ENCODE measurements at places on chromosomes 13 and 19.

GRCh38 chr19:1568320-1569019 lies at the start of gene MEX3D:
Gene MEX3D, minus strand, starts transcription at chr19:1568325. Its CDS starts 267 bp downstream, at chr19:1568058.
- H3K4me1 ChIP-seq, result peaks cover 13% of the 10 kb centered on the region
- H3K4me3 ChIP-seq, result peak within 1 kb of the TSS; percentile 32
- no peak within 1 kb of the TSS for H3K27ac ChIP-seq

- H3K4me1 ChIP-seq, result no peaks in the 10 kb centered on the region
- no peaks in the 10 kb centered on the region for H3K27me3 ChIP-seq
- H3K36me3 ChIP-seq, result peaks cover 8% of the 10 kb centered on the region
- H3K27ac ChIP-seq, result no peak overlapping the region
Observed at GRCh38 chr13:51723529-51723928, 80.4 kb downstream of the DHRS12 start.

GRCh38 chr19:47614021-47614295 lies 5.0 kb downstream of the BICRA start:
- H3K4me1 ChIP-seq, result peaks cover 61% of the 10 kb centered on the region
- H3K4me3 ChIP-seq, result no peak overlapping the region
- no peaks in the 10 kb centered on the region for H3K27me3 ChIP-seq
- peaks cover 25% of the 10 kb centered on the region for H3K36me3 ChIP-seq
- no peak for DNase-seq

- no peak overlapping the region for H3K4me3 ChIP-seq
- no peak for DNase-seq
- H3K27me3 ChIP-seq, result no peaks in the 10 kb centered on the region
- no peak overlapping the region for H3K27ac ChIP-seq
Observed at GRCh38 chr13:52686376-52686775, 33.7 kb downstream of the SUGT1 start.

DNA sequence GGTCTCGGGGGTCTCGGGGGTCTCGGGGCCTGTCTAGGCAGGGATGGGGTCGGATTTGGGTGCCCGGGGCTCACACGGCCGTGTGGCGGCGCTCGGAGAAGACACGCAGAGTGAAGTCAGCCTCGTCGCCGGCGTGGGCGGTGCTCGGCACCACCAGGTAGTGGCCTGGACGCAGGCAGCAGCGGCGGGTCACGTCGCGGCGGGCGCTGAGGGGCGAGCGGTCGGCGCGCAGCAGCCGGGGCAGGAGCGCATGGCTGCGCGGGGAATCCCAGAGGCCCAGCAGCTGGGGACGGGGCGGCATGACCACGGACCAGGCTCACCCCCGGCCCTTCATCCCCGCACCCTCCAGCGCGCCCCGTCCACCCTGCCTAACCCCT lies 8.2 kb downstream of the CAPN12 start:
- peak overlapping the region; percentile 41 for H3K4me3 ChIP-seq
- no peak overlapping the region for H3K27ac ChIP-seq
- H3K36me3 ChIP-seq, result peaks cover under 1% of the 10 kb centered on the region
- peaks cover 65% of the 10 kb centered on the region for H3K4me1 ChIP-seq
- no peaks in the 10 kb centered on the region for H3K27me3 ChIP-seq

DNA sequence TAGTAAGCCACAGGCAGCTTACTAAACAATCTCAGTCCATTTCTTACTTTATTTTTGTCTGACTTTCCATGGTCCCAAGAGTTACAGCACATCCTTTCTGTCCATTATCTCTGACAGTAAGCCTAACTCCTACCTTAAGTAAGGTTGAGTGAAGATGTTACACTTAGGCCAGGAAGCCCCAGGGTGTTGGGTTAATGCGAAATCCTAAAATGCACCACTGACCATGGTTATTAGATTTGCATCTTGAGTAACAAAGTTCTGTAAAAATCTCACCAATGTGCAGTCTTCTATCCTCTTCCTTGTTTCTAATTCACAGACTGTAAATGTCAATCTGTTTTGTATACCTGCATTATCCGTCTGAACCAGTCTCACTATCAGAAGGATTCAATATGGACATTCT lies 462.5 kb downstream of the FGF14 start:
- no peaks in the 10 kb centered on the region for H3K27me3 ChIP-seq
- no peak overlapping the region for H3K27ac ChIP-seq
- DNase-seq, result no peak
- no peaks in the 10 kb centered on the region for H3K36me3 ChIP-seq

DNA sequence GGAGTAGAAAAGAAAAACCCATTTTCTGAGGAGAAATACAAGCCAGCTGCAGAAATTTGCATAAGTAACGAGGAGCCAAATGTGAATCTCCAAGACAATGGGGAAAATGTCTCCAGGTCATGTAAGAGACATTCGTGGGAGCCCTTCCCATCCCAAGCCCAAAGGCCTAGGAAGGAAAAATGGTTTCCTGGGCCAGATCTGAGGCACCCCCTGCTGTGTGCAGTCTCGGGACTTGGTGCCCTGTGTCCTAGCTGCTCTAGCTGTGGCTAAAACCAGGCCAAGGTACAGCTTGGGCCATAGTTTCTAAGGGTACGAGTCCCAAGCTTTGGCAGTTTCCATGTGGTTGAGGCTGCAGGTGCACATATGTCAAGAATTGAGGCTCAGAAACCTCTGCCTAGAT lies 444.9 kb downstream of the PCDH20 start:
- H3K27ac ChIP-seq, result no peak overlapping the region
- H3K4me1 ChIP-seq, result no peaks in the 10 kb centered on the region

DNA sequence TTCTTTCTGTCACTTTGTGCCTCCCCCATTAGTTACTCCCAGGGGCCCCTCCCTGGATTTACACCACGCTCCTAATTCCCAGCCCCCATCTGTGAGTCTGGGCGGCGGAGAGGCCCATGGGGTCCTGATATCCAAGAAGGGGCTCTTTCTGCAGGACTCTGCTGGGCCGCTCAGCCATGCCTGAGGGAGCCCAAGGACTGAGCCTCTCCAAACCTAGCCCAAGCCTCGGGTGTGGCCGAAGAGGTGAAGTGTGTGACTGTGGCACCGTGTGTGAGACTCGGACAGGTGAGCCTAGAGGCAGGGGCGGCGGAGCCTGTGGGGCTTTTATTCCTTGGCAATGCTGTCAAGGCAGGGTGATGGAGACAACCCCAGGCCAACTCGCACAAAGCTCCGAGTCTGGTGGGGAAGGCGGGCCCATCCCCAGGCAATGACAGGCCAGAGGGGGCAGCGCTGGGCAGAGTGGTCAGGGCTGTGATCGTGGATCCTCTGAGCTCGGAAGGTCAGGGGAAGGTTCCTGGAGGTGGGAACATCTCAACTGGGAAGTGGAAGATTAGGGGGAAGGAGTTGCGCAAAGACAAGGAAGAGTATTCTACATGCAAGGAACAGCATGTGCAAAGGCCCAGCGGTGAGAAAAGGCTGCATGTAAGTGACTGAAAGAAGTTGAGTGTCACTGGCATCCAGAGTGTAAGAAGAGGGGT lies 1.6 kb downstream of the PLEKHG2 start:
- peak overlapping the region; percentile 52 for H3K27ac ChIP-seq
- no peaks in the 10 kb centered on the region for H3K27me3 ChIP-seq
- peaks cover 59% of the 10 kb centered on the region for H3K4me1 ChIP-seq

Data from CD4-positive, alpha-beta T cell (primary cell).